ENCODE measurements at places on chromosomes 4 and X.

GRCh38 chr4:134537701-134538100 is 336.1 kb upstream of the PABPC4L start:
- H3K27ac ChIP-seq, result no peak overlapping the region
- no peak for DNase-seq

DNA sequence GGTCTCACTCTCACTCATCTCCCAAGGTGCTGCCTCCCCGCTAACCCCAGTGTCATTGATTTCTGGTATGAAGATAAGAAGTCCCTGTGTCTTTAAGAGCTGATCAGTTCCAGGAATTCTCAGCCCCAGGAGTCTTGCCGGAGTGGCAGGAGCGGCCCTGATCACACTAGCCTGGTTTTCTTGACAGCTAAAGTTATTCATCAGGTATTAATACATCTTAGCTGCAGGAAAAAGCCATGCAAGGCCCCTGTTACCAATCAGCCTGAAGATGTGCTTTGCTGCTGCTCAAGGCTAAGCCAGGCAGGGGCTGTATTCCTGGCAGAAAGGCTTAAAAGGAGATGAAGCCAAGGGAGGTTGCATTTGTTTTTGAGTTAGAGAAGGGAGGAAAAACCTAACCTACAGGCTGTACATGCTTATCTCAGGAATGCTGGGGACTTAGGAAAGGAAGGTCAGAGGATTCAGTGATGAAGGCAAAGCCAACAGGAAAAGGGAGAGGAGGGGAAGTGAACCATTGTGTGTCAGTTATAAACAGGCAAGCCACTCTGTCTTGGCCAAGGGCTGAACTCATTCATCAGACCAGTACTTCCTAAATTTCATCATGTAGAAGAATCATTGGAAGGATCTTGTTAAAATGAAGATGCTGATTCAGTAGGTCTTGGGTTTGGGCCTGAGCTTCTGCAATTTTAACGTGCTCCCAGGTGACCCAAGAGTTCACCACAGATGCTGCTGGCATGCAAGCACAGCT is 8.6 kb downstream of the SRPX start:
- no peaks in the 10 kb centered on the region for H3K36me3 ChIP-seq
- H3K4me1 ChIP-seq, result no peaks in the 10 kb centered on the region
- H3K4me3 ChIP-seq, result no peak overlapping the region
- H3K27ac ChIP-seq, result no peak overlapping the region
- no peak for DNase-seq

GRCh38 chr4:121790976-121791375 is 10.1 kb upstream of the EXOSC9 start:
- no peaks in the 10 kb centered on the region for H3K36me3 ChIP-seq
- H3K27me3 ChIP-seq, result no peaks in the 10 kb centered on the region
- no peaks in the 10 kb centered on the region for H3K4me1 ChIP-seq
- DNase-seq, result no peak

DNA sequence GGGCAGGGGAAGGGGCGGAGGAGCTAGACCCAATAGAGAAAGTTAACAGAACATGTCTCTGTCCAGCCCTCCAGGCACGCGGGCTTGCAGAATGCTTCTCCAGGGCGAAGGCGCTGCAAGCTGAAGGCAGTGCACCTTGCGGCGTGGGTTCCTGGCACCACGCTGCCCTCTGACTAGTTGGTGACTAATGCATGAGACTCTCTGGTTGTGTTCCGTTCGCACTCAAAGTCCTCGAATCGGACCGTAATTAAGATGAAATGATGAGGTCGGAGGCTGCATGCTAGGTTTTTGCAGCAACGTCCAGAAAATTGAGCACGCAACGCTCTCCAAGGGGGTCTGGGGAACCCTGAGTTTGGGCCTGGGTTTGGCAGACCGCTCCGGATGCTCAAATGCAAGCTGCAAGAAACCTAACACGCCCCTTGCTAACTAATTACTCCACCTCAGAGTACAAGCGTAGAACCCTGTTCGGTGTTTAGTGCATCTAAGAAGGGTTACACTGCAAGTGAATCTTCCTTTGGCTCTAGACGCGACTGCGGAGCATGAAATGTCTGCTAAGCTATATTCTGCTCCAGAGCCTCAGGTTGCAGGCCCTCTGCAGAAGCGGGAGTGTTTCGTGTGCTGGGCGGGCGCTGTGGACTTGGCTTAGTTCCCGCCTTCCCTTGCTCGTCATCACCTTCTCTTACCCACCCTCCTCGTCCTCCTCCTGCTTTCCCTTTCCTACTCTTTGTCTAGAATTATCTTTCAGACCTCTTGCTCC is 57.1 kb upstream of the NKAP start:
- H3K27ac ChIP-seq, result no peak overlapping the region
- DNase-seq, result no peak
- H3K4me1 ChIP-seq, result peaks cover 6% of the 10 kb centered on the region
- no peaks in the 10 kb centered on the region for H3K36me3 ChIP-seq
- peaks cover 63% of the 10 kb centered on the region for H3K27me3 ChIP-seq

DNA sequence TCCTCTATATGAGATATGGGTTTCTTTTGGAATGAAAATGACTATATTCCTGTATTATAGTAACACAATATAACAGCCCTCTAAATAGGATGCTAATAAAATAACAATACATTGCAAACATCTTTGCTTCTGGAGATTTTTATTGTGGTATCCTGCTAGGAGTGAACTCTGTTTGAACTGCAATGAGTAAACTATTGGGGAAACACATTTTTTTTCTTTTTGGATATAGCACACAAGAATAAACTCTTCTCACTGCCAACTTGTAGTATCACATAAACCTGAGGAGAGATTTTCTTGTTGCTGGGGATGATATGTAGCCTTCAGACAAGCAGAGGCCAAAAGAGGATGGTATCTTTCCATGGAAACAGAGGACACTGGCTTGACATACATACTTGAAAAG is 238.2 kb downstream of the C4orf33 start:
- H3K4me3 ChIP-seq, result no peak overlapping the region
- H3K4me1 ChIP-seq, result no peaks in the 10 kb centered on the region
- no peaks in the 10 kb centered on the region for H3K36me3 ChIP-seq

DNA sequence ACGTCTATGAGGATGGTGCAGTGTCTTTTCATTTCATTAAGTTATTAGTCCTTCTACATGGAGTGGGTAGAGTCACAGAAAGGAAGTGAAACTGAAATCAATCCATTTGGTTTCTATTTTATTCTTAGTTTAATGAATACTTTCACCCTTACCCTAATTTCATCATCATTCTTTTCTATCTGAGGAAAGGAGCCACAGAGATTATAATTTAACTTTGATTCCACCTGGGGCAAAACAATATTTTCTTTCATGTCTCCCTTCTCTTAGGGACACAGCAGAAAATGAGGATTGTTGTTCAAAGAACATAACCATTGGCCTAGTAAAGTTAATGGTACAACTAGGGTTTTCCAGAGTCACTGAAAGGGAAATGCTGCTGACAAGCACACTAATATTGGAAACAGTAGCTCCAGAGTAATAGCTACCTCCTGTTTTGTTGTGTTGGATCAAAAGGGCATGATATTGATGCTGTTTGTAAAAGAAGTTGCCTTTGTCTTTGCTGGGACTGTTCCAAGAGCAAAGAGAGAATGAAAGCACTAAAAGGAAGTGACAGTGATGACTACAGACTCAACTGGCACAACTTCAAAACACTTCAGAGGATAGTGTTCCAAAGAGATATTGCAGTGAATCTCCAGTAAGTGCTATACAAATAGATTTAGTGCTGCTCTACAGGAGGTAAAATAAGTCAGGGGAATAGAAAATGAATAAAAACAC is 247.1 kb upstream of the PITX2 start:
- no peaks in the 10 kb centered on the region for H3K4me1 ChIP-seq
- no peaks in the 10 kb centered on the region for H3K27me3 ChIP-seq
- H3K4me3 ChIP-seq, result peak overlapping the region; percentile 6
- H3K27ac ChIP-seq, result peak overlapping the region; percentile 20

- H3K4me3 ChIP-seq, result no peak overlapping the region
- no peaks in the 10 kb centered on the region for H3K36me3 ChIP-seq
- H3K27me3 ChIP-seq, result no peaks in the 10 kb centered on the region
- no peaks in the 10 kb centered on the region for H3K4me1 ChIP-seq
These were observed 777.6 kb upstream of the DIAPH2 start for GRCh38 chrX:95907081-95907480.

GRCh38 chrX:79270401-79270800 is 96.7 kb downstream of the ITM2A start:
- no peaks in the 10 kb centered on the region for H3K36me3 ChIP-seq
- no peak for DNase-seq
- H3K4me3 ChIP-seq, result no peak overlapping the region
- no peaks in the 10 kb centered on the region for H3K4me1 ChIP-seq
- no peak overlapping the region for H3K27ac ChIP-seq

DNA sequence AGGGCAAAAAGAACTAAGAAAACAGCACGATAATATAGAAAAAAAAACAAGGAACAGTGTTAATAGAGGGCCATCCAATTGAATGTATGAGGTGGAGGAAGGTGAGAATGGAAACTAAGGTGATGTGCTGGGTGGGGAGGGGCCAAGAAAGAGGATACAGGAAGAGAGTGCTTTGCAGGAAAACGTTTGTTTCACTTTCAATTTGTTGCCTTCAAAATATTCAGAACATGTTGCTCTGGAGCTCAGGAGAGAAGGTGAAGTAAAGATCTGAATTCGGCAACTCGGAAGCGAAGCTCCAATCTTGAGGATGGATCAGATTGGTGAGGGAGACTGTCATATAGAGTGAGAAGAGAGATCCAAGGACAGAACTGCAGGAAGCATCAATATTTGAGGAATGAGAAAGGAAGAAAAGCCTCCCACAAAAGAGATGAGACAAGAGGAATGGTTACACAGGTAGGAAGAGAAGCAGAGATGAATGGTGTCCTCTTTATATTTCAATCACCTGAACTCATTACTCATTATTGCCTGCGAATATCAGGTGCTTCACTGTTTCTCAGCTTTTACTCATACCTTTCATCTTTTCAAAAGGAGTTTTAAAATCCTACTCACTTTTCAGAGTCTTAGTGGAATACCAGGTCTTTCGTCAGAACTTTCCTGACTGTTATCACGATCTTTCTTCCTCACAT is 14.7 kb upstream of the SEC24D start:
- peak overlapping the region; percentile 70 for H3K4me3 ChIP-seq
- DNase-seq, result peak; percentile 52

- no peak for DNase-seq
- no peak overlapping the region for H3K4me3 ChIP-seq
- H3K36me3 ChIP-seq, result no peaks in the 10 kb centered on the region
- peaks cover 2% of the 10 kb centered on the region for H3K4me1 ChIP-seq
- no peaks in the 10 kb centered on the region for H3K27me3 ChIP-seq
- no peak overlapping the region for H3K27ac ChIP-seq
These were observed 790.1 kb downstream of the TECRL start for GRCh38 chr4:63618883-63619718.

GRCh38 chrX:17740137-17741122 is 3.1 kb downstream of the SCML1 start:
- H3K4me3 ChIP-seq, result no peak overlapping the region
- DNase-seq, result no peak
- no peaks in the 10 kb centered on the region for H3K27me3 ChIP-seq
- no peak overlapping the region for H3K27ac ChIP-seq

DNA sequence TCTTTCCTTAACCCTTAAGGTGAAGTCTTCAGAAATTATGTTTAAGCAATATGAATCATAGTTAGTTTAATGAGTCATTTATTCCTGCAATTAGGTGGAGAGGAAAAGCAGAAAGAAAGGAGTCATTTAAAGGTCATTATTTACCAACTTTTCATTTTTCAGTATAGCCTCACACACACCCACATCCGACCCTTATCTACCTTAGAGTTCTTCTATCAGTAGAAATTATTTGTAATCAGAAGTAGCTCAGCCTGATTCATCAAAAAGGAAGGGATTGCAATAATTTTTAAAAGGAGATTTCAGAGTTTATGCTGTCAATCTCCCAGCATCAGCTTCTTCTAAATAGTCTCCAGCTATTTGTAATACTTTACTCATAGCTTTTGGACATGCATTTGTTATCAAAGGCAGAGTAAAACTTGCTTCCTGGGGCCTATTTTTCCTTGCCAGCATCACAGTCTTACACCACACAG is 5.9 kb downstream of the ANXA10 start:
- H3K27ac ChIP-seq, result no peak overlapping the region
- no peaks in the 10 kb centered on the region for H3K36me3 ChIP-seq
- DNase-seq, result no peak
- H3K4me1 ChIP-seq, result no peaks in the 10 kb centered on the region

DNA sequence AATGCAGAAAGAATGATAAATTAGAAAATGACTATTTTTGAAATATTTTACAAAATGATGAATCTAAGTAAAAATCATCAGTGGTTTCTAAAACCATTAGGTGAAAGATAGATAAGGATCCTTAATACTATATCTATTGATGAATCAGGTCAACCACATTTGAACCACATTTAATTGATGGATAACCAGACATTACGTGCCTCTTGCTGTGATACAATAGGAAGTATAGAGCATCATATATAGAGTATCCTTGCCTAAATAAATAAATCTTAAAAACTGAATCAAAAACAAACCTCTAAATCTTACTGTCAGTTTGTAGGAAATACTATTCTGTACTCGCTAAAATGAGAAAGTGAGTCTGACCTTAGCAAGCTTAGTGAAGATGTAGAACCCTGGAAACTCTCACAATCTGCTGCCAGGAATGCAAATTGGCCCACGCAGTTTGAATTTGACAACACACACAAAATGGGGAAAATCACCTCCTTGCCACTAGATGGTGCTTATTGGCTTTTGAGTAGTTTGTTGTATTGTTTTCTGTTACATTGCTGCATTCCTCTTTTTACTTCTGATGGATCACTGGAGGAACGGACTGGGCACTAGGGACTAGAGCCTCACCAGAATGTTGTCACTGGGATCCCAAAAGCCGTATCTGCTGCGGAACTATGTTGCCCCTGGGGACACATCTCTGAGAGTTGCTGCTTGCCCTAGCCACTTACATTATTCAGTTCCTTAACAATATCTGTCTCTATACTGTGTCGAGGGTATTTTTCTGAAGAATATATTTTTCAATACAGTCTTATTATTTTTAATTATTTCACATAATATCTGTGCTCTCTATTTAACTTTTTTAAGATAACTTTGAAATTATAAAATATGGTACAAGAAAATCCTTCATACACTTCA is 25.4 kb upstream of the SLAIN2 start:
- DNase-seq, result peak; percentile 75
- H3K4me3 ChIP-seq, result peak overlapping the region; percentile 60
- H3K27me3 ChIP-seq, result no peaks in the 10 kb centered on the region
- peaks cover 2% of the 10 kb centered on the region for H3K4me1 ChIP-seq

DNA sequence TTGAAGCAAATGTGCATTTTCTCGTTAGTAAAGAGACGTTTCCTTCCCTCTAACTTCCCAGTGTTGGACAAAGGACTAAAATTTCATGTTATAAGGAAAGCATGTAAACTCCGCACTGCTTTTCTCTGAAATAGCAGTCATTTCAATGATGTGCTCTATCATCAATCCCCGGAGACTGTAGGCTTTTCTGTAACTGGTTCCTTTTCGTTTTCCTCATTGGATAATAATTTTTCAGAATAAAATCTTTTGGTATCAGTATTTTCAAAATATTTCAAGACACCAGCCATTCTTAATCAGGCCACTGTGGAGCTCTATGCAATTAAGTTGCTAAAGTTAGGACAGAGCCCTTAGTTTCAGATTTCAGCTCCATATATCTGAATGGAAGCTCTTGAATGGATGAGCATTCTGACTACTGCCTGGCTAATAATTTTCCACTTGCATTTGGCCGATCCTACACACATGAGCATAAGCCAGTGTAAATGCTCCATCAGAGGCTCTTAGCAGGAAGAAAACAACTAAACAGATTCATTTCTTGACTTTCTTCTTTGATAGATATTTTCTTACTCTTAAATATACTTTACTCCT is 157.7 kb downstream of the CHIC2 start:
- no peak overlapping the region for H3K27ac ChIP-seq
- H3K36me3 ChIP-seq, result no peaks in the 10 kb centered on the region
- DNase-seq, result no peak
- no peak overlapping the region for H3K4me3 ChIP-seq
- H3K27me3 ChIP-seq, result no peaks in the 10 kb centered on the region

All from mesenchymal stem cell (in vitro differentiated cells and primary cell).